ENCODE measurements at places on chromosomes 5 and 9.

- no peak for DNase-seq
These were observed 31.9 kb upstream of the SSBP2 start for GRCh38 chr5:81782811-81783210.

- DNase-seq, result peak; percentile 66
These were observed 294.9 kb downstream of the NR3C1 start for GRCh38 chr5:143108498-143109128.

DNA sequence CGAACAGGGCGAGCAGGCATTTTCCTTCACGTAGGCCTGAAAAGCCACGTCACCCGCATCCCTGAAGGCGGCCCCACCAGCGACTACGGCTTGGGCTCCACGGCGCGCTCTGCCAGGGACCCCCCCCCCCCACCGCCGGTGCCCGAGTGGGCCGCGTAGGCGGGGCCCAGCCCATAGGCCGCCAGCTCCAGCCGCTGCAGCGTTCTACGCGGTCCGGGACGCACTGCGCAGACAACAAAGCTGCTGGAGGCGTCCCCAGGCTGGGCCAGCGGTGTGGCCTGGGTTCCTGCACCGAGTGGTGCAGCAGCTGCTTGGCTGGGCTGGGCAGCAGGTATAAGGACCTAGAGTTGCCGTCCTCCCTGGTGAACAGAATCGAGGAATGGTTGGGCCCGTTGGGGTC is 18.3 kb upstream of the BTNL3 start:
- DNase-seq, result no peak

- DNase-seq, result peak; percentile 31
These were observed 503.6 kb downstream of the ELAVL2 start for GRCh38 chr9:23322392-23322791.

DNA sequence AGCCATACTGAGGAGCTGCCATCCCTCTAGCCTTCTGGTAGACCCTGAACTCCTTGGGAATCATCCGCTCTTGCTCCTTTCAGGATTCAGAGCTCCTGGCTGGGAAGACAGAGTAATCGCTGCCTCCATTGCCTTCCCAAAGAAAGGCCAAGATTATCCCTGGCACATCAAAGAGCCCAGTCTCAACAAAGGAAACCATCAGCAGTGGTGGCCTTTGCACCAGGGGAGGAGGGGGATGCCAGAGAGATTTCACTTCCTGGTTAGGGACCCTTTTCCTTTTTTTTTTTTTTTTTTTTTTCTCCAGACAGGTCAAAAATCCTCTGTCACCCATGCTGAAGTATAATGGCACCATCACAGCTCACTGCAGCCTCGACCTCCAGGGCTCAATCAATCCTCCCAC is 16.0 kb upstream of the ERGIC1 start:
- no peak for DNase-seq

- peak; percentile 9 for DNase-seq
These were observed 1.3 kb downstream of the TNPO1 start for GRCh38 chr5:72817671-72818266.

GRCh38 chr5:138601444-138601843 is 26.2 kb upstream of the HSPA9 start:
- no peak for DNase-seq

GRCh38 chr9:127113191-127113972 is 9.1 kb downstream of the ANGPTL2 start:
- DNase-seq, result no peak

- DNase-seq, result no peak
These were observed 45.0 kb downstream of the BARX1 start for GRCh38 chr9:93910196-93910595.

- no peak for DNase-seq
These were observed 56.6 kb downstream of the CHSY3 start for GRCh38 chr5:129960831-129961230.

DNA sequence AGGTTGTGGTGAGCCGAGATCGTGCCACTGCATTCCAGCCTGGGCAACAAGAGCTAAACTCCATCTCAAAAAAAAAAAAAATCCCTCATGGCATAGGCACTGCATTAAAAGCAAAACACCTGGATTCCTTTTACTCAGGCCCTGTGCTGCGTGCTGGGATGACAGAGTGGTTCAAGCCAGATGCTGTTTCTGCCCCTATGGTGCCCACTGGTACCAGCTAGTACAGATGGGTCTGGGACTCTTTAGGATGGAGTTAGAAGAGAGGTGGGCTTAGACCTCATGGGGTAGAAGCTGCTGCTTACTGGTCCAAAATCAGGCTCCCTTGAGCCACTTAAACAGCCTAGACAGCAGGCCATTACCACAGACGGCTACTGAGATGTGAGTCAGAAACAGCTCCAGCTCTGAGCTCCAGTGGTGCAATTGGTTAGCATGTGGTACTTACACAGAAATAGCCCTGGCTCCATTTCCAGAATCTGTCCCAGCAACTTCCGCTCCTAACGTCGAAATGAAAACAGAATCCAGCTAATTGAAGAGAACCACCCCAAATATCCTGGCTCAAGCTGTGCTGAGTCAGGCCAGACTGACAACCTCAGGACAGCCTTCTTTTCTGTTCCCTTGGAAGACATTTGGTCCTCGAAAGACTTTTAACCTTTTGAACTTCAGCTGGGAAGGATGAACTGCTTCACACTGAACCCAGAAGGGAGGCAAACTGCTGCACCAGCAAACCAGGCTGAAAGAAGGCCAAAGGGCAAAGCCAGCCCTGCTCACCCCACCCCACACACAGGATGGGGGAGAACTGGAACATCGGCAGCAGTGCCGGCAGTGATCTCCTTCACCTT is 15.5 kb downstream of the C5orf15 start:
- no peak for DNase-seq

GRCh38 chr9:76827296-76828080 is 63.2 kb downstream of the PCA3 start:
- DNase-seq, result no peak

DNA sequence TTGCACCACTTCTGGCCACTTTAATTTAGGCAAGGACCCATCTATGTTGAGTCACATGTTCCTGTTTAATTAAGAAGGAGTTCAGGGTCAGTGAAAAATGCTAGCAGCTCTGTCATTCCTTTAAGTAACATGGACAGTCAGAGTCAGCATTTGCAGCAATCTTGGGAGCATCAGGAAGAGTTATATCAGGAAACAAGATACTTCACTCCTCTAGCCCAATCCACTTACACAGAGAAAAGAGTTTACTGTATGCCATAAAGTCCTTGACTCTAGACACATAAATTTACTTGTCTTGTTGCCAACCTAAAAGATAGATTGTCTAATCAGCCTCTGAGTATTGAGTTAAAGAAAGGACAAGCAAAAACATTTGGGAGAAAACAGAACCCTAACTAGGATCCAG is 266.7 kb downstream of the PJA2 start:
- no peak for DNase-seq

DNA sequence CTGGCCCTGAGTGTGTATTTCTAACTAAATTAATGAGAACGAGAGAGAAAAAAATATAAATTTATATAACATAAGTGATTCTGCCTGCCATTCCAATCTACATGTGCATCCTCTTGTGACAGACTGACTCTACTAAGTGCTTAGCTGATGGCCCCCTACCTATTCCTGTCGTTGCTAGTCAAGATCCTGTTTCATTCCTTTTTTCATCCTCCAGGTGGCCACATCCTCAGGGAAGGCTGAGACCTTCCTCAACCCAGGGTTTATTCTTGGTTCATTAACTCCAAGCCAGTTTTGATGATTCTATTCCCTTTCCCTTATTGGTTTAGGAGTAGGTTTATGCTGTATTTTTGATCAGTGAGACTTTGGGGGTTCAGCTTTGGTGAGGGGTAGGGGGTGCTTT is 201.3 kb downstream of the C9orf152 start:
- no peak for DNase-seq

DNA sequence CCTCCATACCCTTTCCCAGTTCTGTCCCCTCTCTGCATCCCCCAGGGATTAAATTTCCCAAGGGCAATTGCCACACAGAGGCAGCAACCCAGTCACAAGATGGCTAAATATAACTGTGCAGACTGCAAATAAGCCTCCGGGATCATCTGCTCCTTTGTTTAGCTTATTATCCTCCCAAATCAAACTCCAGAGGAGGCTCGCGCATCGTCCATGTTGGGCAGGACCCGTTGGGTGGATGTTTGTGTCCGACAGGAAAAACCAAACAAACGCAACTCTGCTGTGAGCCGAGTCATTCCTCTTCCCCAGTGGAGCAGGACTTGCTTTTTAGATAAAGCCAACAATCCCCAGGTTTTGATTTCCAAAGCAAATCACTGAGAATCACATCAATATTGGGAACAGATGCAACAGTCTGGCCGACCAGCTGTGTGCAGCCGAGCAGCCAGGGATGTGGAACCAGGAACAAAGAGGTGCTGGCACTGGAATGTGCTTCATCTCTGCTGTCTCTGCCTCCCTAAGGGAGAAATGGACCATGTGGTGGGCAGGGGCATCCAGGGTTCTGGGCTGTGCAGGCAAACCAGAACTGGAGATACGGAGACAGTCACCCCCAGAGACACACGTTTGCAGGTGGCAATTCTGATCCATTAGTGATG is 89.8 kb downstream of the PTTG1 start:
- no peak for DNase-seq

GRCh38 chr9:35563791-35564197 is 41.3 kb upstream of the TESK1 start:
- DNase-seq, result no peak

- no peak for DNase-seq
These were observed 94.0 kb upstream of the SLC25A48 start for GRCh38 chr5:135740475-135740874.

- no peak for DNase-seq
These were observed 25.9 kb downstream of the ROPN1L start for GRCh38 chr5:10467281-10468198.

DNA sequence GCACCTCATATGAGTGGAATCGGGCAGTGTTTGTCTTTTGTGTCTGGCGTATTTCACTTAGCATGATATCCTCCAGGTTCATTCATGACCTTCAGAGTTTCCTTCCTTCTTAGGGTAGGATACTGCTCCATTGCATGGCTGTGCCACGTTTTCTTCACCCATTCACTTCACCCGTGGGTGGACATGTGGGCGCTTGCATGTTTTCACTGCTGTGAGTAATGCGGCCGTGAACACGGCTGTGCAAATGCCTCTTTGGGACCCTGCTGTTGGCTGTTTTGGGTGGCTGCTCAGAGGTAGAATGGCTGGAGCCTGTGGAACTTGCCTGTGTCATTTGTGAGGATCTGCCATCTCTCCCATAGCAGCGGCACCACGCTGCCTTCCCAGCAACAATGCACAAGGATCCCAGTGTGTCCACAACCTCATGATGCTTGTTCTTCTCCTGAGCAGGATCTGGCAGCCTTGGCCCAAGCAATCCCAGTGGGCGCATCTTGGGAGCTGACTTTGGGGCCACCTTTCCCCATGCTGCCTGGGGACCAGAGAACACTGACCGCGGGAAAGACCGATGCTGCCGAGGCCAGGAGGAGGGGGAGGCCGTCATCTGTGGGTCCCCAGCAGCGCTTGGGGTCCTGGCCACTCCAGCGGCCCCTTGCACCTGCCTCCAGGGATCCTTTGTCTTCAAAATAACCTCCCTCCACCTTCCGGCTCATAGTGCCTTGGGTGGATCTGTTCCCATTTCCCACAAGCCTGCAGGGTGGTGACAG is 2.3 kb upstream of the SCGB3A1 start:
- DNase-seq, result no peak

DNA sequence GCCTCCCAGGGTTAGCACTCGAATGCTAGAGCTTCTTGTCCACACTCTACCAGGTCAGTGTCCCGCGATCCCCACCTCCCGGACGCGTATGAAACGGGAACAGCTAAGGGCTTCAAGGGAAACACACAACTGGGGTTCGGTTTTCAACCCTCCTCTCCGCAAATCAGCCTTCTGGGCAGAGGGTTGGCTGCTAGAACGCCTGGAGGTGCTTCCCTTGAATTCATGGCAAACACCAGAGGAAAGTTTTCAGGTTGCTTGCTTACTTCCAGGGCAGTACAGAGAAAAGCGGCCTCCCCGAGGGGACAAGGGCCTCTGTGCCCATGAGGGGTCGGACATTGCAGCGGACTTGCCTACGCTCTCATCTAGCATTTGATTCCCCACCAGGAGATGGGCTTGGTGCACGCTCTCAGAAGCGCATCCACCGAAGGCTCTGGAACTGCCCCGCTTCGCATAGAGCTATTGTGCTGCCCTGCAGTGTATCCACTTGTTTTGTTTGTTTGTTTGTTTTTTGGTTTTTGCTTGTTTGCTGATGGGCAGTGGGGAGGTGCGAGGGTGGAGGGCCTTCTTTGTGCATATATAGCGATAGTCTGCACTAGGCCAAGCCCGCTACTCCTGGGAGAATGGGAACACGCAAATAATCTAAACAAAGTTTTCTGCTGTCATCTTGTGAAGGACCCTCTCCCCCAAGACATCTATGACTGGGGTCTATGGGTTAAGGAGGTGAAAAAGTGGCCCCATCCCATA is 1.3 kb upstream of the DMRT3 start:
- DNase-seq, result no peak

- DNase-seq, result no peak
These were observed 72.7 kb downstream of the DPYSL3 start for GRCh38 chr5:147437161-147437596.

DNA sequence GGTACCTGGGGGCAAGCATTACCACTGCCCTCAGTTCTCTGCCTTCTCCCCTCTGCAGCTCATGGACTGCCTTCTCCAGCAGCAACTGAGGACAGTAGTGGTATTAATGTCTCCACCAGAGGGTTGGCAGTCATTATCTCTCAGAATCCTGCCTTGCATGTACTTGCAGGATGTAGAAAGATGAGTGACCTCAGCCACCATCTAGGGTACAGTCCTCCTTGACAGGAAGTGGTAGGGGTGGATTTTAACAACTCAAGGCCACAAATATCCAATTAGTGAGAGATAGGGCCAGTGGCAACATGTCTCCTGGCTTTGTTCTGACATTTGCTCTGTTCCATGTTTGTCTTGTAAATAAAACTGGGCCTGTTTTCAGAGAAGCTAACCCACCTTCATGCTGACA is 47.2 kb downstream of the F2R start:
- DNase-seq, result no peak

DNA sequence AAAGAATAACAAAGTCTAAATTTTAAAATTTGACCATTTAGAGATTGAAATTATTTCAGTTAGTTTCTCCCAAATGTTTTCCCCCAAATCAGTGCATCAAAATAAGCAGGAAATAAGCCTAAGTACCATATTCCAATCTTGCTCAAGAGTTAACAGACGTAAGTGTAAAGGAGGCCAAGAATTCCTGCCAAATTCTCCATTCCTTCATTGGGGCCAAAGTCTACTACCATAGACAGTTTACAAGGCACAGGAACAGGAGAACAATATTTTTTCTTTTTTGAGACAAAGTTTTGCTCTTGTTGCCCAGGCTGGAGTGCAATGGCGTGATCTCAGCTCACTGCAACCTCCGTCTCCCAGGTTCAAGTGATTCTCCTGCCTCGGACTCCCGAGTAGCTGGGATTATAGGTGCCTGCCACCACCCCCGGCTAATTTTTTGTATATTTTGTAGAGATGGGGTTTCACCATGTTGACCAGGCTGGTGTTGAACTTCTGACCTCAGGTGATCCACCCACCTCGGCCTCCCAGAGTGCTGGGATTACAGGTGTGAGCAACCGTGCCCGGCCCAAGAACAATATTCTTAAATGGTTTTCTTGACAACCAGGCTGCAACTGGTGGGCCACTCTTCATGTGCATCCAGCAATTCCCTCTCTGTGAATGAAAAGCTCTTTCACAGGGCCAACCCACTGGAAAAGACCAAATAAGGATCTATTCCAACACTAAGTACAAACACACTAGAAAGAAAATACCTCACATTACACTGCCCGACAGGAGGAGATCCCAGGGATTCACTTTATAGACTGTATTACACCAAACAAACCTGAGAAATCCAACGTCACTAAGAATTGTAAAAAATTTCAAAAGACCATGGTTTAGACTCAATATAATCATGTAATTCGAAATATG is 127.7 kb downstream of the MAPKAP1 start:
- DNase-seq, result no peak
